Activated CD4-positive, CD25-positive, alpha-beta regulatory T cell treated with anti-CD3 and anti-CD28 coated beads, Interleukin-2, amount 50 U/mL, for 16 hours (primary cell): ENCODE measurements at places on chromosomes 5 and 9.

DNA sequence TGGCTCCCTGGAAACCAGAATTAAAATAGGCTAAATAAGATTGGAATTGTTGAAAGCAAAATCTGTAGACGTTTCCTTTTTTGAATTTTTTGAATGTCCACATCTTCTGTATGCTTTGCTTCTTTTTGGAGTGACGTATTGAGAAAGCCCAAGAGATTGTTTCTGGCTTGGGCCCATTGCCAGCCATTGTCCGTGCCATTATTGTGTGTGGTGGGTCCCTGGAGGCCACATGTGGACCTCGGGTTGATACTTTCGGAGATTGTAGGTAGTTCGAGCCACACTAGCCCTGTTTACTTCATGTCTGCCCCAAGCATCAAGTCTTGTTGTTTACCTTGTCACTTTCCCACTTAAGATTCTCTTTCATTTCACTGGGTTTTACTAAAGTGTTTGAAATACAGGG is 106.0 kb downstream of the PALM2AKAP2 start:
- DNase-seq = no peak

DNA sequence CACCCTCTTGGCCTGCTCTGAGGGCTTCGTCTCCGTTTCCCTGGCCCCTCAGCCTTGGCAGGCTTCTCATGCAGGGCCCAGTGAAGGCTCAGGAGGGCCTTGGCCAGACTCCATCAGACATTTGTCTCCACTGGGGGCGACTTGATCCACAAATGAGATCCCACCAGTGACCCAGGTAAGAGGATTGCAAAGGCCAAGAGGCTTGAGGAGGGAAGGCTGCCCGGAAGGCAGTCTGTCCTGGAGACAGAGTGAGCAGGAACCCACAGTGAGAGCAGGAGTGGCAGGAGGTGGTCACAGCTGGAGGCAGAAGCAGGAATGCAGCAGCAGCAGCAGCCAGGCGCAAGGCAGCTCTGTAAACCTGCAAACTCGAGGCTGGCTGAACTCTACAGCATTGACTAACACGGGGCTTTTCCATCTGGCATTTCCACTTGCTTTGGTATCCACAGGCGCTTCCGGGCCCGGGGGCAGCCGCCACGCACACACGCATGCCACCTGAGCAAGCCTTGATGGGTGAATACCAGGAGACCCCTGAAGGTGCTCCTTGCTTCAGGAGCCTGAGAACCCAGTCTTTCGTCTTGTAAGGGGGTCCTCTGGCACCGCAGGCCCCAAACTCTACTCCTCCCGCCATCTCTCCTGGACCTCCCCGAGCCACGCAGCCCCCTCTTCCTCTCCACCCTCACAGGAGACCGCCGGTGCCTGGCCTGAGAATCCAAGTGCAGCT is 14.7 kb downstream of the MGAT1 start:
- no peak for DNase-seq

DNA sequence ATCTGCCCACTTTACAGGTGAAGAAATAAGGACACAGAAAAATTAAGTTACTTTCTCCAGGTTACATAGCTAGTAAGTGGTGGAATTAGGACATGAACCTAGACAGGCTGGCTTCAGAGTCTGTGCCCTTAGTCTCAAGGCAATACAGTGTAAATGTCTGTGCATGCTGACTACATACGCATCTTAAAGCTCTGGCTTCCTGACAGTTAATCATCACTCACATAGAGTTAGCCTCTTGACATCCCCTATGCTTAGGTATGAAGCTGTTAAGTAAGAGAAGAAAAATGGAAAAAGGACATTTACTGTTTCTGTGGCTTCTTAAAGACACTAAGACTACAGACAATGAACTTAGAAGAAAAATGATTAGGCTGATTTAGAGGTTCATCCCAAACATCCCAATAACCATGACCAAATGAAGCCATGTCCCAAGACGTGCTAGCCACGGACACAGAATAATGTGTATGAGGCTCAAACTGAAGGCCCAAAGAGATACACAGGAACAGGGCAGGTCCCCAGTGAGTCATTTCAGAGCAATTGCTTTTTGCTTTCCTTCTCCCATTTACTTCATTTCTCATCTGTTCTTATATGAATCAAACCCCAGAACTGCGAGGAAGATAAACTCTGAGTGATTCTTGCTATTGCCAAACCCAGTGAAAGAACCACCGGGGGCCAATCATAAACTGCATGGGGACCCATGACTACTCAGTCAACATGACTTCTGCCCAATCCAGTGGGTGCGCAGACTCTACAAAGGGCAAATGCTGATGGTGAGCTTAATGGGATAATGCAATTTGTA is 100.0 kb upstream of the IFNK start:
- no peak for DNase-seq

DNA sequence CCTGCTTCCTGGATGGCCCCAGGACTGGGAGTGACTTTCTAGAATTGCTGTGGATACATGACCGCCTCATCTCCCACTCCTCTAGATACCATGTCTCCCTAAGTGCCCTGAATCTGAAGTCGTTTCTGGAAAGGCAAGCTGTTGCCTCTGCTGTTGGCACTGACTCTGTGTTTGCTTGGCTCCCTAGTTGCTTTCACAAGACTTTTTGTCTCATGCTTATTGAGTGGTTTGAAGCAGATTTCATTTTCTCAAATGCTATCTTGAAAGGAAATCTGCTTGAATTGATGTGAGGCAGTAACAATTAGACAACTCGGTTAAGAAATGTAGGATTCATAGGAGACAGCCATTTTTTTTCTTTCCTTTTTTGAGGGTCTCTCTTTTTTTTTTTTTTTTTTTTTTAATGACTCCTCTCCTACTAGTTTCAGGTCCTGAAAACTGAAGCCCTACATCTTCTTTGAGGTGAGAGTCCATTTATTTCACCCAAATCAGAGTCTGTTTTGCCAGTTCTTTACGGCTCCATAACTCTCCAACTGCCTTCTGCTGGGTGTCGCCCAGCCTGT is 65.9 kb downstream of the PRDM6 start:
- no peak for DNase-seq

- DNase-seq = no peak
These were observed 17.2 kb upstream of the GCNT1 start for GRCh38 chr9:76441551-76442322.

- DNase-seq = no peak
These were observed 28.0 kb downstream of the LCP2 start for GRCh38 chr5:170269579-170269978.

DNA sequence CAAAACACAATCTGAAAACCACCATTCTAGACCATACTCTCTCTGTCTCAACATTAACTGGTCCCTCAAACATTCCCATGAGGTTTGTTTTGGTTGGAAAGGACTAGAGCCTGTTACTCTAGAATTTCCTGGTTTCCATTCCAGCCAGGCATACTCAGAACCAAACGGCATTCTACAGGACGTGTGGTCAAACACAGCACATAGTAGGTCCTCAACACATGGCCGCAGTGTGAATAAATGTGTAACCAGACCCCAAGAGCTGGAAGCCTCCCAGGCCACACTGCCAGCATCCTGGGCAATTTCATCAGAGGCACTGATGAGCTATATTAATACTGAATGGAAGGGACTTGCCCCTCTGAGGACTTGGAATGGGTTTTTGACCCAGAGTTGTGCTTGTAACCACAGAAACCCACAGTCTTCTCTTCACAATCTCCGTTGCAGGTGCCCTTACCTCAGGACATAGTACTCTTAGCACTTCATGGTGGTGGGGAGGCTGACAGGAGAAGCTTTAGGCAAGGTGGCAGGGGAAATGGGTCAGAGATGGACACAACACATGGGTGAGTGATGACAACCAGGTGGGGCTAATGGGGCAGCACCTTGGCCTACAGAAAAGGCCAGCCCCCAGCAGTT is 66.0 kb downstream of the ZNF366 start:
- DNase-seq = no peak
